ENCODE measurements at places on chromosomes 5 and 9. TPM values are rescaled to one million over a fixed set of nuclear protein-coding genes. Genes with fewer than 3 reads are reported as not detected.

- DNase-seq: no peak
These were observed 144.7 kb downstream of the SSBP2 start for GRCh38 chr5:81606150-81606549.

DNA sequence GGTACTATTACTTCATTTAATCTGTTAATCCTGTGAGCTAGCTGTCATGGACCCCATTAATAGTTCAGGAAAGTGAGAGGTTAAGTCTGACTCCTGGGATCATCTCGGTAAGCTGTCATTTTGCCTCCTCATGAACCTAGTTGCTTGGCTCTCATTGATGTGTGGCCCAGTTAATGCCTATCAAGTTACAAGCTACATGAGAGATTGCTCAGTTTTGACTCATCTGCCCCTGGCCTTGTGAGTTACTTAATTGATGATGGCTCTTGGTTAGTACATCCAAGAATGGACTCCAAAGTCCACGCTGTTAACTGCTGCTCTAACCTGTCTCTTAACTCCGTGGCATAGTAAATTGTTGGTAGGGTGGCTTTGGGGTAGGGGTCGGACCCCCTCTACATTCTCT is 23.9 kb downstream of the LARP1 start:
- DNase-seq: no peak

- DNase-seq: no peak
These were observed 66.8 kb upstream of the IL7R start for GRCh38 chr5:35789732-35790456.

Gene KCNV2
- total RNA-seq: not detected

Gene CATSPER3
- 0.36 TPM for total RNA-seq
